ENCODE measurements at places on chromosomes 11 and 22.

DNA sequence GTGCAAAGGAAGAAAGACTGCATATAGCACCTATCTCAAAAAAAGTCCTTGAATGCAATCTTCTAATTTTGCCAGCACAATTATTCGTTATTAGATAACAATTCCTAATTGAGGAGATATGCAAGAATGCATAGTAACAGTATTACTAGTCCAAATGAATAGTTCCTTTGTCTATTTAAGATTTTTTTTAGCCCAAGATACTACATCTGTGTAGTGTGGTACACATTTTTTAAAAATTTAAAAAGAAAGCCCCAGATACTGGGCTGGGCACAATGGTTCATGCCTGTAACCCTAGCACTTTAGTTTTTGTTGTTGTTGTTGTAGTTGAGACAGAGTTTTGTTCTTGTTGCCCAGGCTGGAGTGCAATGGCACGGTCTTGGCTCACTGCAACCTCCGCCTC, 43.7 kb downstream of the RAB6A start:
- DNase-seq: no peak

- DNase-seq: no peak
Measured at GRCh38 chr11:118524356-118524755, 2.9 kb upstream of the TTC36 start.

DNA sequence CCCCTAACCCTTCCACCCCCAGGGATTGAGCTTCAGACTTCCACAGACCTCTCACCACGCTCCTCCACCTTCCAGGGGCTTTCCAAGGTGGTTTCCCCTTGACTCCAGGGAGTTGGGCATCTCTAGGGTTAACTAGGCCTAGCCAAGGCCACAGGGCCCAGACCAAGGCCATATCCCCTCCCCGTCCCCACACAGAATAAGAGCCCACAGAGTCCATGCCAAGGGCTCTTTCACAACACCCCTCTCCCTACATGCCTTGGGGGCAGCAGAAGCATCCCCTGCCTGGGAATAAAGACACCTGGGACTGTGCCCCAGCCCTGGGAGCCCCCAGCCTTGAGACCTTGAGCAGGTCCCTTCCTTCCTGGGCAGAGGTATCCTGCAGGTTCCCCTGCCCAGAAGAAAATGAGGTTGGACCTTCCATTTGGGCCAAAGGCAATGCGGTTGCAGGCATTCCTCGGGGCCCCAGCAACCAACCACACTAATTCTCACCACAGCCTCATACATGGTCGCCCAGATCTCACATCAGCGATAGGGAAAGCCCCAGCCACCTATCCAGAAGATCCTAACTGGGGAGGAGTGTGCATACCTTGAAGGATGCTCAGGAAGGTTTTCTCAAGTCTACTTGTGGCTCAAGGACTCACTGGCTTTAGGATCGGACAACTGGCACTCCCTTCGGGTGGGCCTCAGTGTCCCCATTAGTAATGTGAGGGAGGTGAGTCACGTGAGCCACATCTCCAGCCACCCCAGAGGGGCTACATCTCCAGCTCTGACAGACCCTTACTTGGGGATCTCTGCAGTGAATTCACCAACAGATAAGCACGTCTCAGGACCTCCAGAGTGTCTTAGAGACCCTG, 1.7 kb downstream of the GDPD5 start:
- no peak for DNase-seq

DNA sequence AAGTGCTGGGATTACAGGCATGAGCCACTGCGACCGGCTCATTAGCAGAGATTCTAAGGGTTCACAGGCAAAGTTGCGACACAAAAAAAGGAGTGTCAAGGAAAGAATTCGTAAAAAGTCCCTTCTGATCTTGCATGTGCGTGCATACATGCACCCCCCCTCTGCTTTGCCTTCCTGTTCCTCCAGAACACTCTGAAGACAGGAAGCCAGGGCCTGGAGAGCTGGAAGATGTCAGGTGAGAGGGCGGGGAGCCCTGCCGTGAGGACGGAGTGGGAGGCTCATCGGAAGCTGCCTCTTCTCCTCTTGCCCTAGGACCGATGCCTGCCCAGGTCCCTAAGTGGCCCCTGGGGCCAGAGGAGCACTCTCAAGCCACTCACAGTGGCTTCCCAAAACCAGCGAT, 89.1 kb downstream of the LARGE1 start:
- no peak for DNase-seq

DNA sequence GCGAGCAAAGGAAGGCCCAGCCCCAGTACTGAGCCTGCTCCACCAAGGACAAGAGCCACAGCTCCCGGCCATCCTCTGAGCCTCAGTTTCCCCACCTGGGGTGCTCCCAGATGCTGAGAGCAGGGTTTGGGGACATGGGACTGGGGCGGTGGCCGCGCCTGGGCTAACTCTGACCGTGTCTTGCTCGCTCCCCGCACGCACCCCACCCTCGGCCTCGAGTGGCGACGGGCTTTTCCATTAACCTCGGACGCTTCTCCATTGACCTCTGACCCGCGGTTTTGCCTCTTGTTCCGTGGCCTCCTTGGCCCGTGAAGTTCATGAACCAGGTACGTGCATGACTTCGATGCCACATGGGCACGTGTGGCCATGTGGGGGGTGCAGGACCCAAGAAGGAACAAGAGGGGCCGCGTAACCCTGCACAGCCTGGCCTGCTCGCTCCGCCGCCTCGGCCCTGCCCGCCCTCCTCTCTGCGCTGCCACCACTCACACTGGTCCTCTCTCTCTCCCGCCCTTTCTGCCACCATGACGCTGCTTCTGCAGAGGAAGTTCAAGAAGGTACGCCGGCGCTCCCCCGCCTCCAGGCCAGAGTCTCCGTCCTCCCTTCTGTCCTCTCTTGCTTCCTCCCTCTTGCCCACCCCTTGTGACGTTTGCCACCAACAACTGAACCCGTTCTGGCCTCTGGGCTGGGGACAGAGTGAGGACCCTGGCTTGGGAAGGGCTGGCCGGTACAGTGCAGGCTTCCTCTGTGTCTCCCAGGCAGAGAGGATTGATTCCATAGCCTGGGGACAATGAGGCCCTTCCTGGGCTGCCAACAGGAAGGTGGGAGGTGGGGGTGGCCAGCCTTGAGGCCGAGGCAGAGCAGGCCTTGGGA, 6.9 kb downstream of the TNNT3 start:
- no peak for DNase-seq

GRCh38 chr11:12706545-12707499, 32.6 kb downstream of the TEAD1 start:
- no peak for DNase-seq

GRCh38 chr11:31301549-31302510, 67.7 kb downstream of the DCDC1 start:
- no peak for DNase-seq

DNA sequence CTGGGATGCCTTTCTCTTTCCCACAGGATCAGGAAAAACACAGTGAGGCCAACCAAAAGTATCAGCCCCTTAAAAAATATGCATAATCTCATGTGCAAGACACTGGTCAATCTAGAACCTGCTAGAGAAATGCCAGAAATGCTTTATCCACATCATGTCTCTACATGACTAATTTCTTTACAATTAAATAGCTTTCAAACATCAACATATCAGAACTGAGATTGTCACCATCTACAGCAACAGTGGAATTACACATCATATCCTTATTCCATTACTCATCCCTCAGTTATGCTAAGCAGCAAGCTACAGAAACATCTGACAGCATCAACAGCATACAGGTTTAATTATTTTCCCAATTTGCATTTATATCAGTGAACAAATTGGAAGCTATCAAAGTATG, 78.8 kb downstream of the DDIAS start:
- DNase-seq: no peak

- peak; percentile 96 for DNase-seq
Measured at GRCh38 chr11:64048042-64048854, 12.5 kb downstream of the FLRT1 start.

- no peak for DNase-seq
Measured at GRCh38 chr22:19378344-19378674, 53.2 kb downstream of the HIRA start.

GRCh38 chr11:27255447-27255828, 107.6 kb downstream of the CCDC34 start:
- DNase-seq: no peak

- no peak for DNase-seq
Measured at GRCh38 chr11:95517453-95517852, 272.1 kb downstream of the FAM76B start.

DNA sequence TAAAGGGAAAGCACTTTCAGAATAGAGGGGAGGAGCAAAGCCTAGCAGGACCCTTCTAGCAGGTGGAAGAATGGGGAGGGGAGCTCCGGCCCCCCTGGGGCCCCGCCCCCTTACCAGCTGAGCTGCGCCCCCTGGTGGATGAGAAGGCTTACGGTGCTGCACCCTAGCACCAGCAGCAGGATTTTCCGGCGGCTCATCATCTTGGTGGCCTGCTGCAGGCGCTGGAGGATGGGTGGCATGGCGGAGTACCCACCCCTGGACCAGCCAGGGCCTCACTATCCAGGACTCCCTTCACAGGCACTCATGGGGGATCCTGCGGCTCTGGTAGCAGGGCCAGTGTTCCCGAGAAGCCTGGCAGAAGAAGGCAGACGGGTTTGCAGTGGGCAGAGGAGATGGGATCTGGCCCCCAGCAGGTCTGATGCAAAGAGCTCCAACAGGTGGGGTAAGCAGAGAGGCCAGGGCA, 3.8 kb downstream of the GAL3ST3 start:
- peak; percentile 67 for DNase-seq

- DNase-seq: no peak
Measured at GRCh38 chr11:131978351-131978750, 607.9 kb downstream of the NTM start.

GRCh38 chr11:72423840-72424239, 10.5 kb downstream of the CLPB start:
- DNase-seq: no peak

GRCh38 chr22:19174106-19175025, 4.2 kb downstream of the SLC25A1 start:
- no peak for DNase-seq

- DNase-seq: no peak
Measured at GRCh38 chr22:19143967-19144400, 467 bp downstream of the ESS2 start.

DNA sequence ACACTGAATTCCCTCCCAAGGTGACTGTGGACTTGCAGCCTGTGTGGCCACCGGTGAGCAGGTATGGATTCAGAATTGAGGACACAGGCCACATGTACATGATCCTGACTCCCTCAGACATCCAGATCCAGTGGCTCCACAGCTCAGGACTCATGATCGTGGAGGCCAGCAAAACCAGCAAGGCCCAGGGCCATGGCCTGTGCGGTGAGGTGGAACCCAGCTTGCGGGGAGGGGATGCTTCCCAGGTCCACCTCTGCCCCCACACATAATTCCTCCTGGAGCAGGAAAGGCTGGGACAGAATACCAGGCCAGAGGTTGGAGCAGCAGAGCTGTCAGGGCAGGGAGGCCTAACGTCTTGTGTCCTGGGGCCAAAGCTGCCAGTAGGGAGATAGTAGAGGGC, 82.1 kb downstream of the OTOG start:
- no peak for DNase-seq

GRCh38 chr11:131857246-131857645, 486.8 kb downstream of the NTM start:
- DNase-seq: no peak

- no peak for DNase-seq
Measured at GRCh38 chr11:86956905-86957195, 1.7 kb upstream of the FZD4 start.

- no peak for DNase-seq
Measured at GRCh38 chr22:29830585-29830984, 7.5 kb downstream of the ASCC2 start.

GRCh38 chr11:46271875-46272815, 5.3 kb upstream of the CREB3L1 start:
- no peak for DNase-seq

DNA sequence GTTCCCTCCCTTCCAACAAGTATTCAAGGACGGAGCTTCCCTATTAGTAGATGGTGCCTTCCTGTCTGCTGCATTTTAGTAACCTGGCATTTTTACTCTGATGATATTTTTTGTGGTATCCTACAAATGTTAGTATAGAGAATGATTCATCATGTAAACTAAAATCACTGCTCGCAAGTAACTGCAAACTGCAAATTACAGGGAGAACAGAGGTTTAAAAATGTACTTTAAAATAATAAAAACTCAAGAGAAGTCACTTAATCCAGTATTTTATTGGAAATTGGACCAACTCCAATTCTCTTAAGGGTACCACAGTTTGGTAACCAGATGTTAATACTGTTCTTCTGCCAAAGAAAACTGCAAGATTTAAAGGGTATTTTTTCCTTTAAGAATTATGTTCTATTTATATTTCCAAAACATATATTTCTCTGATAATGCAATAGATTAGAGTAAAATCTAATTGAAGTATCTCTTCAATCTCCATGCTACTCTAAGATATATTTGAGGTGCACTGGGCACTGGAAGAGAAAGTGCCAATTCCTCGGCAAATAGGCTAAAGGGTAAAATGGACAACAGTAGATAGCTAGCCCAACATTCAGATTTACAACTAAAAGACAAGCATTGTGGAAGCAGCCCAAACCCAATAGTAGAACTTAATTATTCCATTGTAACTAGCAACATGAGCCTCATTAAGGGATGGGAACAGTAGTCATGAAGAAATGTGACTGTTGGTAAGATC, 298.0 kb downstream of the TTC28 start:
- no peak for DNase-seq

GRCh38 chr11:87840786-87841185, 334.5 kb downstream of the RAB38 start:
- no peak for DNase-seq

DNA sequence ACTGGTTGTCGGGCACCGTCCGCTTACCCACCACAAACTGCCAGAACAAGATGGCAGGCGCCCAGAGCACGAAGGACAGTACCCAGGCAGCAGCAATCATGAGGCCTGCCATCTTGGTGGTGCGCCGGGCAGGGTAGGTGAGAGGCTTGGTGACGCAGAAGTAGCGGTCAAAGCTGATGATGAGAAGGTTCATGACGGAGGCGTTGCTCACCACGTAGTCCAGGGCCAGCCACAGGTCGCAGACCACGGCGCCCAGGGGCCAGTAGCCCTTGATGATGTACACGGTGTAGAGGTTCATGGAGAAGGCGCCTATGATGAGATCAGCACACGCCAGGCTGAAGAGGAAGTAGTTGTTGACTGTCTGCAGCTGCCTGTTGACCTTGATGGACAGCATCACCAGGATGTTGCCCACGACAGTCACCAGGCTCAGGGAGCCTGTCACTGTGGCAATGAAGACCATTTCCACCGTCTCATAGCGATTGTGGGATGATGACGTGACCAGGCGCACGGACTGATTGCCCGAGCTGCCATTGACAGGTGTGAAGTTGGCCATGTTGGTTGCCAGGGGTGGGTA, 4.6 kb downstream of the MDK start:
- no peak for DNase-seq

DNA sequence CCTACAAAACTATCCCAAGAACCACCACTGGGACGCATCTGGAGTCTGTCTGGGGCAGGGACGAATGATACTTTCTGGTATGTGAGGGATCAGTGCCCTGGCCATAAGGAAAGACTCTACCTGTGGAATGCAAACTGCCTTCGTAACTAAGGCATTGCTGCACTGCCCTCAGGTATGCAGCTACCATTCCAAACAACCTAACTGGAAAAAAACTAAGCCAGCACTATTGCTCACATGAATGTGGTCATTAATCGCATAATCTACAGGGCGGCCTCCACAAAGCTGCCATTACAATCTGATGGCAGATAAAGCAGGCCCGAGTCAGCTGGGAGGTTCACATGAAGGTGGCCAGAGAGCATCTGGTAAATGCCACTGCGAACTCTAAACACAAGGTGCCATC, 3.9 kb downstream of the PACSIN2 start:
- no peak for DNase-seq

- no peak for DNase-seq
Measured at GRCh38 chr11:69444381-69445130, 36.9 kb upstream of the LINC01488 start.

- DNase-seq: no peak
Measured at GRCh38 chr11:64360448-64360921, 1.5 kb downstream of the RPS6KA4 start.
